ENCODE measurements at places on chromosomes 6 and 20.

DNA sequence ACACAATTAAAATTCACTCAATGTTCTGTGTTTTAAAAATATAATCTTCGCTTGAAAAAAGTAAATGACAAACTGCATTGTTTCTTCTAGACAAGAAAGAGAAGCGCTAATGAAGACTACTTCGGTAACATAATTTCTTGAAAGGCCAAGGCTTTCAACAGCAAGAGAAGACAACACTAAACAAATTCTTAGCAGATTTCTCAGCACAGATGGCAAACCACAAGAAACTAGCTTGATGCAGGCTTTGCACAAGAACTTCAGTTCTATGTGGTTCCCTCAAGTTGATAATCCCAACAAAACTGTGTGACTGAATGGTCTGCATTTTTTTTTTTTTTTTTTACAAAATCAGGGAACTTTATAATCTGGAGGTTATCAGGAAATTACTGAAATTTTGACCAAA, 447.4 kb upstream of the NRSN1 start:
- no peak for DNase-seq

DNA sequence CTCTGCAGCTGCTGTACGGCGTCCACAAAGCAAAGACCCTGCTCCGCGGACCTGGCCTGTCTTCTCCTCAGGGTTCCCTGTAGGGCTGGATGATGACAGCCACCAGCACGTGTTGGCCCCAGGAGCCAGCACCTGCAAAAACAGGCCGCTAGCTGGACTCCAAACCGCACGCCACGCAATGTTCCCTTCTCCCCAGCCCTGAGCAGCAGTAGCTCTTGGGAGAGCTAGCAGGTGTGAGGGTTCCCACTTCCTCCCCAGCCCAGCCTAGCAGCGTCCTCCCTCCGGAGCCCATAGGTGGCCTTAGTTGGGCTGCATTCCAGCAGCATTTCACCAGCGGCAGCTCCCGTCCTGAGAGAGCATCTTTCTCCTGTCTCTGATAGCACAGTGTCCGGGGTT, 42.3 kb downstream of the DACT2 start:
- no peak for DNase-seq

- DNase-seq: no peak
These were observed 152.4 kb upstream of the PROKR2 start for GRCh38 chr20:5469111-5469510.

GRCh38 chr6:36791085-36791484, 48.2 kb downstream of the CPNE5 start:
- DNase-seq: no peak

DNA sequence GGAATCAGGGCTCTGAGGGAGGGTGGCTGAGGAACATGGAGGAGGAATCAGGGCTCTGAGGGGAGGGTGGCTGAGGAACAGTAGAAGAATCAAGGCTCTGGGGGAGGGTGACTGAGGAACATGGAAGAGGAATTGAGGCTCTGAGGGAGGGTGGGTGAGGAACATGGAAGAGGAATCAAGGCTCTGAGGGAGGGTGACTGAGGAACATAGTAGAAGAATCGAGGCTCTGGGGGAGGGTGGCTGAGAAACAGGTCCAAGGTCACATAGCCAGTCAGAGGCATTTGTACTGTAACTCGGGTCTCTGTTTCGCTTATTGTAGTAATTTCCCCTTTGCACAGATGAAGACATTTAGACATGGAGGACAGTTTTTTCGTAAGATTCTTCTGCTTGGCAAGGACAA, 164.8 kb downstream of the SOBP start:
- no peak for DNase-seq

DNA sequence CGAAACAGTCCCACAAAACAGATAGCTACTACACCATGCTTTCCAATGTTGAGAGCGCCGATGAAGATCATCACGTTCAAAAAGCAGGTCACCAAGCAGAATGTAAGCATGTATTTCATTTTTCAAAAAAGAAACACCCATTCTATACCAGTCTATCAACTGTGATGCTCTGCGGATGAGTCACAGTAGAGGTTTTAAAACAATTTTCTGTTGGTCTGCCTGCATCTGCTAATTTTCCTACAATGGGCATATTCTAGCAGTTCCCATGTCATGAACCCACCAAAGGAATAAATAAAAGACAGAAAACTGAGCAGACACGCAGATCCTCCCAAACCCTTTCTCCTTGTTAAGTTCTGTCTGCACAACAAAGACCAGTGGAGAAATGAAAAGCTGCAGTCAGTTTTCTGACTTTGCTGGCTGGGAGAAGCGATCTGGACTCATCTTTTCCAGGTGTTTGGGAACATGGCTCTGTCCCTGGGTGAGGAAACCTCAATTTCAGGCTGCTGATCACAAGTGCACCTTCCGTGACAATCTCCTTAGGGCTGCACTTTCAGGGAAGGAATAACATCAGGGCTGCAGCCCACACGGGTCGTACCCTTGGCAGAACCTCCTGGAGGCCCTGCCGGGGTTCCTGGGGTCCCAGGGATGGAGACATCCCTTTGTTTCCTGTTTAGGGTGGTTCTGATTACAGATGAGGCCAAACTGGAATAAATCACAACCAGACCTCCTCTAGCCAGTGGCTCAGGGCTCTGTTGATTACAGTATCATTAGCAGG, 200.1 kb downstream of the BMP7 start:
- no peak for DNase-seq

GRCh38 chr6:161496941-161497340, 223.1 kb upstream of the AGPAT4 start:
- DNase-seq: no peak

- DNase-seq: no peak
These were observed 343.3 kb downstream of the BCKDHB start for GRCh38 chr6:80449726-80450125.

- DNase-seq: no peak
These were observed 553.0 kb downstream of the CD109 start for GRCh38 chr6:74248966-74249365.

- DNase-seq: no peak
These were observed 83.5 kb downstream of the ZMYND8 start for GRCh38 chr20:47272893-47273590.

DNA sequence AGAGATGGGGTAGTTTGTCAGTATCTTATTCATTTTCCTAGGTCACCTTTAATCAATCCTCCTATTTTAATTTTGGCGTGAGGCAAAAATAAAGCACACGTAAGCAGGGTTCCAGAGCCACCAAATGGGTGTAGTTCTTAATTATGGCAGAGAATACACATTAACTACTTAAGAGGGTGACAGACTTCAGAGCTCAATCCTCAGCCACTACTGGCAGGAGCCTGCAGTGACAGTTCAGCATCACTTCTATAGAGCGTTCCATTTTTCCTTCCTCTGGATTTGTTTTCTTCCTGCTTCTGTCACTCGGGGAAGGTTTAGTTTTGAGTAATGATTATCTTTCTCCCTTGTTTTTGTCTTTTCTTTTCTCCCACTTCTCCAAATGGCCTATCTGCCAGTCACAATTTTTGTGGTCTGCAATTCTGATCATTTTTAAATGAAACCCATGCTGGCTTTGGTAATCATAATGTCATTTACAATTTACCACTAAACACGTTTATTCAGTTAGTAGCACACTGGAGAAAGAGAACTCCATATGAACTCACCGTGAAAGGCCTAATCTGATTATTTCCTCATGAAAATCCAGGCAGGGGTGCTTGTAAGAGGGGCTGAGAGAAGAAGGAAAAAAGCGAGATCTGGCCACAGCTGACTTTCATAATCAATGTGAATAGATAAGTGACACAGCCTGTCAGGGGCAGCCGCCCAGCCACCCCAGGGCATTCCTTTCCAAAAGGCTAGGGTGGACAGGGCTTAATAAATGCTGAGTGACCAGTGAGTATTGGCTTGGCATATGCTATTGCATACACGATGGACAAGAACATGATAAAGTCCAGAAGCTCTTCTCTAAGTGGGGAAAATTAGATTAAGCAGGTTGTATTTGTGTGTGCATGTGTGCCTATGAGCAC, 412.1 kb downstream of the PKHD1 start:
- no peak for DNase-seq

GRCh38 chr20:542777-543368, 717 bp downstream of the CSNK2A1 start:
- no peak for DNase-seq

- no peak for DNase-seq
These were observed 489.6 kb downstream of the MMUT start for GRCh38 chr6:48973491-48973890.

GRCh38 chr6:32460528-32460927, 20.8 kb downstream of the HLA-DRA start:
- DNase-seq: no peak

DNA sequence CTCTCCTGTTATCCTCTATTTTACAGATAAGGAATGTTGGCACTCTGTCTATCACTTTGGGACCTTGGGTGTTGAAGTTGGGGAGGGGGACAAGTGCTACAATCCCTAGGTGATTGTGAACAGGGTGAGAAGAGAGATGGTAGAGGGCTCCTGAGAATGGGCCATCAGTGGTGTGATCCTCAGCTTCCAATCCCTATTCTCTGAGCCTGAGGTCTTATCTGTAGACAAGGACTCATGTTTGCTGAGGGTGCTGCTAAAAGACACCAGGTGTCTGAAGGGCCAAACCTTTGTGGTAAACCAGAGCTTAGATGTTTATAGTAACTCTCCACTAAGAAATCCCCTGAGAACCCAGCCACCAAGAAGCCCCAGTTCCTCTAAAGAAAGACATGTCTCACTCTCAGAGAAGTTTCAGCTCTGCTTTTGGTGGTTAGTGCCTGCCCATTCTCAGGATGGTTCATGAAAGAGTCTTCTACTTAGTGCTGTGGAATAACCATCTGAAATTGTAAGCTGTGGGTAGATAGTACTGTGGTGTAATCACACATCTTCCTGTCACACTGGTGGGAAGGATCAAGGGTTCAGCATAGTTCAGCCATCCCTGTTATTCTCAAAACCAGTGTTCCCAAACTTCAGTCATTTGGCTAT, 58.2 kb upstream of the IL20RA start:
- DNase-seq: no peak

GRCh38 chr6:134984821-134985220, 34.9 kb upstream of the ALDH8A1 start:
- DNase-seq: no peak

DNA sequence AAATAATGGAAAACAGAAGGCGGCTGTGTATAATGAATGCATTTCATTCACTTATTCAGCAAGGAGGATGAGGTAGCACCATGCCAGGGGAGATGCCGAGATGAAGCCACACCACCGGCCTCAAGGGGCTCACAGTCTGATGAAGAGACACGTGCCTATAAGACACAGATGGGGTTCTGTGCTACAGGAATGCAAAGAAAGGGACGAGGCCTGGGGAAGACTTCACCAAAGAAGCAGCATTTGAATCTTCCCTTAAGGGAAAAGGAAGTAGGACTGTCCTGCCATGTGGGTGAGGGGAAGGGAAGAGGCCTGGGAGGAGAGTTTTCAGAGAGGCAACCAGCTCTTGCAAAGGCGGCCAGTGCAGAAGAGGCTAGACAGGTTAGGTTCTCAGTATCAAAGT, 98.9 kb downstream of the PSMG4 start:
- no peak for DNase-seq

GRCh38 chr20:3697588-3698305, 14.7 kb downstream of the SIGLEC1 start:
- no peak for DNase-seq

DNA sequence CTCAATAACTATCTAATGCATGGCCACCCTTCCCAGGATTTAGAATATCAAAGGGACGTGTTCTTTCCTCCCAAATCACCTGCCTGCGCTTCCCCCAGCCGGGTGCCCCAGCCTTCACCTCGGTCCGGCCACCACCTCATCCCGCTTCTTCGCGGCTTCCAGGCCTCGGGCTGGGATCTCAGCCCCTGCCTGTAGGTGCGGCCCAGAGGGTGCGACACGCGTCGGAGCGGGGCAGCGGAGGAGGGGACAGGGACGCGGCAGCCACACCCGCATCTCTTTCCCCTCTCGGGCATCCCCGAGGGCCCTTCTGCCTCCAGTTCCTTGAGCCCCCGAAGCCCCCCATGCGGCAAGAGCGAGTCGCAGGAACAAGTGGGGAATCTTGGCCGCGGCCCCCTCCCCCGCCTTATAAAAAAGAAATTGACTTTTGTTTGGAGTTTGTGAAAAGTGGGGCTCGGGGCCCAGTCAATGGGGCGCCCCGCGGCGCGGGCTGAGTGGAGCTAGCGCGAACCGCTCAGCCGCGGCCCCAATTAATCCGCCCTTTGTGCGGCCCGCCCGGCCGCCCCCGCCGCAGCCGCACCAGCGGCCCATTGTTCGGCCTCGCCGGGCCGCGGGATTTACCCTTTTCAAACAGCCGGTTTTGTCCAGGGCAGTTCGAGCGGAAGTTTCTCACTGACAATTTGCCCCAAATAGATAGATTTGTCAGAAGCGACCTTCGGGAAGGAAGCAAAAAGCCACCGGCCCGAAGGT, 8.4 kb upstream of the NR2E1 start:
- no peak for DNase-seq

DNA sequence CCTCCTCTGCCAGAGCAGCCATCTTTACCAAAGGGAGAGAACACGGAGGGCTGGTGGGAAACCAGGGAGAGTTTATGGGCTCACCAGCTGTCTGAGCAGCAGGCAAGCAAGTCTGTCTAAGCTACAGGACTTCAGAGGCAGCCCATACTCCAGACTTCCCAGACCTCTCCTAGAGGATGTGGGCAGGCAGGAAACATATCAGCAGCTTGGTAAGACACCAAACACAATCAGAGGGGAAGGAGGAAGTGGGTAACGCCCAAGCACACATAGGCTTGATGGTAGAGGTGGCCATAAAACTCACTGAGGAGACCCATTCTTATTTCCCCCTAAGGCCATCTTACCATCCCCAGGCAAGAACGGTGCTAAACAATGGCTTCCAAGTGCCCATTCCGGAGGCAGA, 143.1 kb upstream of the ARID1B start:
- DNase-seq: no peak

GRCh38 chr20:62413025-62413570, 6.0 kb upstream of the CABLES2 start:
- DNase-seq: no peak

- DNase-seq: no peak
These were observed 7.7 kb upstream of the SLC35A1 start for GRCh38 chr6:87465051-87465450.

- DNase-seq: no peak
These were observed 16.0 kb downstream of the DSE start for GRCh38 chr6:116386581-116387299.
